Fibroblast of skin of right quadriceps (primary cell): ENCODE measurements at places on chromosomes 2 and 18.

DNA sequence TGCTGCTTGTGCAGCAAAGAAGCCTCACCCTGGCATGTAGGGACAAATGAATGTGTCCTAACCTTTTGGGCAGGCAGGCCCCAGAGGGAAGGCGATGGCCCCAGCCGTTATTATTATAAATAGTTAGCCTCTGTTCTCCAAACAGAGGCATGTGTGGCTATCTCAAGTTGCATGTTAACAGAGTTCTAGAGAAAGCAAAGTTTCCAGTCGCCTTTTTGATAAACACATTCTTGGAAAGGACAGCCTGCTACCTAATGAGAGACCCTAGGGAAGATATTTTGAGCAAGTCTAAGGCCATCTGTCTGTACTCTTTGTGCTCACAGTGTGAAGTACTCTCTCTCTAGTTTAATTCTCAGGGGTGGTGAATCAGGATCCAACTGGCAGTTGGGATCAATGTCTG lies 97.4 kb upstream of the FHL2 start:
- no peak for DNase-seq

- no peak for DNase-seq
Observed at GRCh38 chr2:177582000-177582399, 189.4 kb downstream of the AGPS start.

GRCh38 chr2:202278036-202278760 lies 12.6 kb downstream of the NOP58 start:
- peak; percentile 53 for DNase-seq

GRCh38 chr2:196131384-196131937 lies 39.9 kb downstream of the STK17B start:
- no peak for DNase-seq

DNA sequence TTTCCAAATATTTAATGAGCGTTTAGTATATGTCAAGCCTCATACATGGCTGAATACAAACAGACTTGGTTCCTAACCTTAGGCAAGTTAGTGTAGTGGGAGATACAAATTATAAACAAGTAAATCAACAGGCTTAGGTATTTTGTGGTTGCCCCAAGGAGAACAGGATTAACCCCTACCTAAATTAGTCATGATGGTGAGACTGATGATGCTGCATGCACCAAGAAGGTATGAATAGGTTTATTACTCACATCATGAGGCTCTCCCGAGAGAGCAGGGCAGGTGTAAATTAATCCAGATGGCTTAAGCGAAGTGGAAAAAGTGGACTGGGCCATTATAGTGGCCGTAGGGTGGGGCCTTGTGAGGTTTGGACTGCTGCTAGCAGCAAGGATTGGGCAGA lies 118.1 kb upstream of the GCFC2 start:
- no peak for DNase-seq

DNA sequence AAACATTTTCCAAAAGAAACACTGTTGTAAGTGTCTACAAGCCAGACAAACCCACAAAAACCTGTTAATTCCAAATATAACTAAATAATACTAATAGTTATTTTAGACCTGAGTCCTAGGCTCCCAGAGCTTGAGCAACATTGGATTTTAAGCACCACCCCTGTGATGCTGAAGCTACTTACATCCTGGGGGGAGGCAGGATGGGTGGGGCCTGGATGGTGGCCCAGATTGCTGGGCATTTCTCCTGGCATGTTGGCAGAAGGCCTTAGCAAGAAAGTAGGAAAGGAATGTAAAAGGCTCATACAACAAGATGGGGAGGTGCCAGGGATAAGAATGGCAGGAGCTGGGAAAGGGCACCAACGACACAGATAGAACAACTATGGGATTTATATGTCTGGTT lies 50.7 kb upstream of the OTX1 start:
- DNase-seq = peak; percentile 24

DNA sequence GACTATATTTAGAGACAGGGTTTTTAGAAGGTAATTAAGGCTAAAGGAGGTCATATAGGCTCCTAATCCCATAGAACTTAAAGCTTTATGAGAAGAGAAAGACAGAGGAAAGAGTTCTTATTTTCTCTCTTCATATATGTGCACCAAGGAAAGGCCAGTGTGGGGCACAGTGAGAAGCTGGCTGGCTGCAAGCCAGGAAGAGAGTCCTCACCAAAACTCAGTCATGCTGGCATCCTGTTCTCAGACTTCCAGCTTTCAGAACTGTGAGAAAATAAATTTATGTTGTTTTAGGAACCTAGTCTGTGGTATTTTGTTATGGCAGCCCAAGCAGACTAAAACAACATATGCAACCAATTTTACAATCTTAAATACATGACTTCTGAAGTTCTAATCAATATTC lies 31.5 kb upstream of the ATIC start:
- DNase-seq = peak; percentile 11

DNA sequence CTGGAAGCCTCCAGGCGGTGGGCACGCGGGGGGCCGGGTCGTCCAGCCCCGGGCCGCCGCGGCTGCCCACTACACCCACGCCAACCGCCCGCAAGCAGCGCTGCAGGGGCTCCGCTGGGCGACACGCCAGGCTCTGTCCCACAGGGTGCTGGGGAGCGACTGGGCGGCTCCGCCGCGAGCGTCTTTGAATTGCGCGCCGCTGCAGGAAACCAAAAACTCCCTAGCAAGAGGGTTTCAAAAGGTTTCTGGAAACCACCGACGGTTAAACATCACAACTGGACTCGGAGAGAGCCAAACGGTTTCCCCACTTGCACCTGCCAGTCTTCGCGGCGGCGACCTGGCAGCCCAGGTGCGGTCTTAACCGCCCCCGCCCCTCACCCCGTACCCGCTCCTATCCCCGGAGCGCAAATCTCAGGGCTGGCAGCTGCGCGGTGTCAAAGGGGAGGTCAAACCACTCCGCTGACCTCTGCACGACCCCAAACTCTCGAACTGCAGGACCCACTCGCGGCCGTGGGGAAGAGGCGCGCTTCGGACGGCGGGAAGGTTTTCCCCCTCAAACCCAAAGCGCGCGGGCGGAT lies 1.0 kb downstream of the CXCR4 start:
- DNase-seq = no peak

DNA sequence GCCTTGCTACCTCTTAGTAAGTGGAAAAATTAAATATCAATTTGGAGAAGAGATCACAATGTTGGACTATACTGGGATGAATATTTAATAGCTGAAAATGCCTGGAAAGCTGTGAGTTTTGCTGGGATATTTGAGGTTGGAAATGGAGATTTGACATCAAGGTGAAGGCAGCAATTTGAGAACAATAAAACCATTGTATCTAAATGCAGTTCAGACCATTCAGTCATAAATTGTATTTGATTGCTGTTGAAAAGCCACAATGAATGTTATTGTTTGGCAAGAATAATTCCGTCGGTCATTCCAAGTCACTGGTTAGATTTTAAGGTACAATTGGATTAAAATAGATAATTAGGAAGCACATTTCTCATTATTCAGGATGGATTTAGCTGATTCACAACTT lies 325.6 kb downstream of the HRH4 start:
- DNase-seq = no peak

GRCh38 chr2:88350331-88351248 lies 101.9 kb downstream of the FOXI3 start:
- peak; percentile 11 for DNase-seq

GRCh38 chr2:98376301-98376910 lies 30.1 kb downstream of the CNGA3 start:
- no peak for DNase-seq

DNA sequence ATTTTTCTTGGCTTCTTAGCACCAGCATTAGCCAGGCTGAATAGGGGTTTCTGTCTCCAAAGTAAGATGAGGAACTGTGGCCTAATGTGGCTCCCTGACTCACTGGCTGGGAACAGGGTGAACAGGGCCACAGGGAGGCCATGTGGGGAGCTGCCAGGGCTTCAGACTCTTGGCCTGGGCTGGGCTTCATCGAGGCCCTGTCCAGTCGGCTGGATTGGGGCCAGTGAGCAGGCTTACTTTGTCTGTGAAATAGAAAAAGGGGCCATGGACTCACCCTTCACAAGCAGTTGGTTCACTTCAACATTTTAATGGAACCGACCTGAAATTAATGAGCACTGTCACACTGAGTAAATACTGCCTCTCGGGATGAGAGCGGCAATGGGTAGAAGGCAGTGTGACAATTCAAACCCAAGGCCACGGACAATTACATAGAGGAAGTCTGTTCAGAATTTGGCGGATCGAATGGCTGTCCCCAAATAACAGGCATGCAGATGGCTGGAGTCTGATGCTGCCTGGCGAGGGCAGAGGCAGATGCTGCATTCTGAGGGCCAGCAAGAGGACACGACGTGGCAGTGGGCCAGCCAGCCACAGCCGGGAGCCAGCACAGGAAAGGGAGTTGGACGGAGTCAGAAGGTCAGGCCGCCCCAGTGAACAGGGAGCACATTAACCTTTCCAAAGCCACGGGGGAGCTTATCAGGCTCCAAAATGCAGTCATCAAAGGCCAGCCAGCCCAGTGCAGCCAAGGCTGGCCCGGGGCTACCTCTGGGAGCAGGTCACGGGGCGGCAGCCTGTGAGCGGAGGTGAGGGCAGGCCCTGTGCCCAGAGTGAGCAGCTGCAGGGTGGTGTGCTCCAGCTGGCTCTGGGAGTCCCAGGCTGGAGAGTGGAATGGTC lies 146.6 kb upstream of the REV1 start:
- no peak for DNase-seq

DNA sequence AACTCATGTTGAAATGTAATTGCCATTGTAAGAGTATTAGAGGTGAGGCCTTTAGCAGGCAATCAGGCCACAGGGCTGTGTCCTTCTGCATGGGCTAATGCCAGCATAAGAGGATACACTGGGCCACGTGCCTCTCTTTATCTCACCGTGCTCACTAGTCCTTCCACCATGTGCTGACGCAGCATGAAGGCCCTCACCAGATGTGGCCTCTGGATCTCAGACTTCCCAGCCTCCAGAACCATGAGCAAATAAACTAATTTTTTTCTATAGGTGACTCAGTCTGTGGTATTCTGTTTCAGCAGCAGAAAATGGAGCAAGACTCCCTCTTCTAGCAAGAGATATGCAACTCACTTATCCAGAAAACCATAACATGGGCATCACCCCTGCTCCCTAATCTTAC lies 149.7 kb upstream of the ZNF236 start:
- peak; percentile 49 for DNase-seq

DNA sequence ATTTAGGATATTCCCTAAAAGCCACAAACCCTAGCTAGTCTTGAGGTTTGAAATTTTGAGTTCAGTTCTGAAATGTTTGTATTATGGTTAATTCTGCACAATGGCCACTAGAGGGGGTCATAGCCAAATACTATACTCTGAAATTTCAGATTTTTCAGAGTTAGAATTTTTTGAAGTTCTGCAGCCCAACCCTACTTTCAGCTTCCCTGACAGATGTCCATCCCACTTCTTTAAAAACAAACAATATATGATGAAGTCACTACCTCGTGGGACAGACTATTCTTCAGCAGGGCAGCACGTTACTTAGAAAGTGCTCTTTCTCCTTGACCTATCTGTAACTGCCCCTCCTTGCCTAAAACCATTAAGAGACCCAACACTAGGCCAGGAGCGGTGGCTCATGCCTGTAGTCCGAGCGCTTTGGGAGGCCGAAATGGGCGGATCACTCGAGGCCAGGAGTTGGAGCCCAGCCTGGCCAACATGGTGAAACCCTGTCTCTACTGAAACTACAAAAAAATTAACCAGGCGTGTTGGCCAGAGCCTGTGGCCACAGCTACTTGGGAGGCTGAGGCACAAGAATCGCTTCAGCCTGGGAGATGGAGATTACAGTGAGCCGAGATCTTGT lies 48.2 kb upstream of the PAPOLG start:
- peak; percentile 20 for DNase-seq

- no peak for DNase-seq
Observed at GRCh38 chr18:44482761-44483160, 197.9 kb upstream of the SETBP1 start.

DNA sequence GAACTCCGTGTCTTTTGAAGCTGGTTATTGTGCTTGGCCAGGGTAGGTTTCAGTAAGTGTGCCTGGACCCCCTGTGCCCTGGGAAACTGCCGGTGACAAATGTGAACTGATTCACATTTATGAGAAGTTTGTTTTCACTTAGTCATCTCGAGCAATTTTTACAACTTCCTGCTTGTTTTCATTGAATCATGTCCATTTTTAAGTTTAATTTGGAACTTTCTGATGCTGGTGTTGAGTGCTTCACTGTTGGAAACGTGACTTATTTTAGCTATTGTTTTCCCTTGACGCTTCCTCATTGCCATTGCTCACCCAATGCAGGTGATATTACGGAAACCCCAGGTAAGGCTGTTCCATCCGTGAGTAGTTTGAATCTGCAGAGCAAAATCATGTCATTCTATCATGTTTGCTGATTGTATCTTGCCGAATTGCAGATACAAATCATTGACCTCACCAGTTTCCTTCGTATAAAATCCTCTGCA lies 97.2 kb downstream of the RTN4 start:
- DNase-seq = peak; percentile 40

DNA sequence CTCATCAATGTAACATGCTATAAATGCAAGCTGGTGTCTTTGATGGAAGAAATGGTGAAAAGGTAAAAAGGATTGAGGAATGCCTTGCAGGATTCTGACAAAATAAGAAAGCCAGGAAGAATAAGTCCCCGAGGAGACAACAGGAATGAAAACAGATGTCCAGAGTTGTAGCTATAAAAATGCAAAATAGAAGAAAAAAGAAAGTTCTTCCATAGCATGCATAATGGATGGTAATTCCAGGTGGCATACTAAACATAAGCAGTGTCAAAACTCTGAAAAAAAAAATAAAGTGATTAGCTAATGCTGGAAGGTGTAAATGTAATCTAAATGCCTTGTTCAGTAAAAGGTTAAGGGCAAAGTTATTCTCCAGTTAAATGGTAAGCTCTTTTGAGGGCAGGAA lies 225.9 kb upstream of the CHST9 start:
- DNase-seq = no peak

DNA sequence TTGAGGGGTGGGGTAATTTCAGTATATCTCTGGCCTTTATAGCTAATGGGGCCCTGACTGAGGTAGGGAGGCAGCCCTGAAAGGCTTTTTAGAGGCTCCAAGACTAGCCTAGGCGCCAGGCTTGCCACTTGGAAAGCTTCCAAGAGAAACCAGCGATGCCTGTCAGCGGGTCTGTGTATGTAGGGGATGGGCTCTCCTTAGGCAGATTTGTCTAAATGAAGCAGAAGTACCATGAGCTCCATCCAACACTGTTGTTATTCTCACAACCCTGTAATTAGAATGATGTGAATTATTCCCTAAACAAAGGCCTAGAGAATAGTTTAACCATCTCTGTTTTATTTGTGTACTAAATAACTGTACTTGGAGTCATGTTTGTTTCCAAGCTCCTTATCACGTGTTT lies 138.1 kb downstream of the B3GNT2 start:
- no peak for DNase-seq

DNA sequence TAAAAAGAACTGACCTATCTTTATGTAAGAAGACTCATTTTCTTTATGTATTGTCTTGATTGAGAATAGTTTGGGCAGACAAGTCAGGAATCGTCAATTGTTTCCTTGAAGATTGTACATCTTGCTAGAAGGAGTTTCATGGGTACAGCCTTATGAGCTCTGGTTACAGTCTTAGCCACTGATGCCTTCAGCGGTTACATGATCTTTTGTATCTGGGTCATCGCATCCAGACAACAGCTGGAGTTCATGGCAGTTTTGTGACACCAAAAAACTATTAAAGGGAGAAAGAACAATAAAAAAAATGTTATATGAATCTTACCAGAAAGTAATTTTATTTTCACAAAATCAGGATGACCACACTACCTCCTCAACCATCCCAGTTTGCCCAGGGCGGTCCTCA lies 520.5 kb upstream of the CDH7 start:
- DNase-seq = no peak

- DNase-seq = peak; percentile 76
Observed at GRCh38 chr18:36756242-36756641, 72.6 kb downstream of the TPGS2 start.

- DNase-seq = no peak
Observed at GRCh38 chr2:194946826-194947225, 710.2 kb upstream of the SLC39A10 start.

GRCh38 chr18:58476516-58477256 lies 152.2 kb downstream of the ALPK2 start:
- no peak for DNase-seq
